SK-N-DZ (cell line): ENCODE measurements at places on chromosomes 4 and X.
A peak's percentile ranks its signal among the peaks of the same experiment; 100 is the strongest.

DNA sequence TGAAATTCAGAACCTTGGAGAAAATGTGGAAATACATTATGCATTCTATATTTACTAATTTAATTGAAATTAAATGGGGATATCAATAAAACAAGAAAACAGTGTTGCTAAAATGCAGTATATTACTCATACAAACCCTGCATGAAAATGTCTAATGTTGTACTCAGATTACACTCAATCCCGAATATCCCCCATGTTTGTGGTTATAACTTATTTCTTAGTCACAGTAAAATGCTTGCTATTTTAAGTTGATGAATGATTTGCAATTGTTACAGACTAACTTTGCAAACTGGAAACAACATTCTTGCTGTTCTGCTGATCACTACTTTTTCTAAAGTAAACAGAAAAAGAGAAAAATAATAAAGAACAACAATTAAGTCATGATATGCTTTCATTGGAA is 33.1 kb upstream of the ANXA10 start:
- no peak for DNase-seq

GRCh38 chrX:130085551-130086446 is 24.5 kb downstream of the ELF4 start:
- no peak for DNase-seq

- no peak for DNase-seq
Observed at GRCh38 chr4:70915036-70915815, 13.1 kb downstream of the MOB1B start.

DNA sequence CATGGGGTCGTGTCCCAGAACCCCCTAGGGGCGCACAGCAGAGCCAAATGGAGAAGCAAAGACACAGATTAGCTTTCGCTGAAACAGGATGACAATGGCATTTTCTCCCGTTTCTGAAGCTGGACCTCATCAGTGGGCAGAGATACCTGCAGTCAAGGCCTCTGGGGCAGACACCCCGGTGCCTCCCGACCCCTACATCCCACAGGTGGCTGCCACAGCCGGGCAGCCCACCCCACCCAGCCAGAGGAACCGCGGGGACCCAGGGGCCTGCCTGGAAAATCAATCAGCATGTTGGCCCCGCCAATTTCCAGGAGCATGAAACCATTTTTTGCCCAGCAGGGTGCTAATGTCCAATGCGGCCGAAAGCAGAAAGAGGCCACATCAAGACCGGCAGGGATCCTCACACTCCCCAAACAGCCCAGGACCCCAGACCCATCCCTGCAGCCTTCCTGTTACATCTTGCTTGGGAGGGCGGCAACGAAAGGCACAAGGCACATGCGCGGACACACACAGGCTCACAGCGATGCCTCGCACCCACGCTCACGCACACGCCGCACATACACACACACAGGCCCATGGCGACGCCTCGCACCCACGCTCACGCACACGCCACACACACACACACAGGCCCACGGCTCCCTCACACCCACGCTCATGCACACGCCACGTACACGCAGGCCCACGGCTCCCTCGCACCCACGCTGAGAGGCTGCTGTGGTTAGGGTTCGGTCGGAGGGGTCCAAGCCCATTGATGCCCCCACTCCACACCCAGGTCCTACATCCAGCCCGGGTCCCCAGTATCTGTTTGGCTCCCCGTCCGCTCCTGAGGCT is 130.6 kb upstream of the NKX1-1 start:
- no peak for DNase-seq

- DNase-seq = no peak
Observed at GRCh38 chr4:76036855-76037254, 985 bp upstream of the CXCL11 start.

GRCh38 chr4:140740422-140740821 is 15.8 kb downstream of the TBC1D9 start:
- no peak for DNase-seq

DNA sequence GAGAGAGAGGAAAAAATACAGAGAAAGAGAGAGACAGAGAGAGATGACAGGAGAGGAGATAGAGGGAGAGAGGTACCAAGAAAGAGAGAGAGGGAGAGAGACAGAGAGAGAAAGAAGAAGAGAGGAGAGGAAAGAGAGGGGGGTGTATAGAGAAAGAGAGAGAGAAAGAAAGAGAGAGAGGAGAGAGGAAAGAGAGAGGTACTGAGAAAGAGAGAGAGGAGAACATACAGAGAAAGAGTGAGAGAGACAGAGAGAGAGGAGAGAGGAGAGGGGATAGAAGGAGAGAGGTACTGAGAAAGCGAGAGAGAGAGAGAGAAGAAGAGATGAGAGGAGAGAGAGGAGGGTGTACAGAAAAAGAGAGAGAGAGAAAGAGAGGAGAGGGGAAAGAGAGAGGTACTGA is 269.4 kb downstream of the CRLF2 start:
- DNase-seq = no peak

GRCh38 chr4:2271279-2272025 is 9.5 kb upstream of the MXD4 start:
- no peak for DNase-seq

DNA sequence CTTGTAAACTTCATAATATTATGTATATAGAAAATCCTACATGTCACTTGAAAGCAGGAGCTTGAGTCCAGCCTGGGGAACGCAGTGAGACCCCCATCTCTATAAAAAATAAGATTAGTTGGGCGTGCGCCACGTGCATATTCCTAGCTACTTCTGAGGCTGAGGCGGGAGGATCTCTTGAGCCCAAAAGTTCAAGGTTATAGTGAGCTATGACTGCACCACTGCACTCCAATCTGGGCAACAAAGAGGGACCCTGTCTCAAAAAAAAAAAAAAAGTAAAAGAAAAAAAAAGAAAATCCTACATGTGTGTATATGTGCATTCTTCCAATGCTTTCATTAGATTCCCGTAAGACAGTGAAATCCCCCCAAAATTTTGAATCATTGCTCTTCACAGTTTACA is 1.7 kb downstream of the SEC31A start:
- DNase-seq = no peak

GRCh38 chrX:110180928-110181310 is 137.0 kb downstream of the AMMECR1 start:
- DNase-seq = no peak

GRCh38 chrX:13533726-13534125 is 35.7 kb upstream of the EGFL6 start:
- no peak for DNase-seq

DNA sequence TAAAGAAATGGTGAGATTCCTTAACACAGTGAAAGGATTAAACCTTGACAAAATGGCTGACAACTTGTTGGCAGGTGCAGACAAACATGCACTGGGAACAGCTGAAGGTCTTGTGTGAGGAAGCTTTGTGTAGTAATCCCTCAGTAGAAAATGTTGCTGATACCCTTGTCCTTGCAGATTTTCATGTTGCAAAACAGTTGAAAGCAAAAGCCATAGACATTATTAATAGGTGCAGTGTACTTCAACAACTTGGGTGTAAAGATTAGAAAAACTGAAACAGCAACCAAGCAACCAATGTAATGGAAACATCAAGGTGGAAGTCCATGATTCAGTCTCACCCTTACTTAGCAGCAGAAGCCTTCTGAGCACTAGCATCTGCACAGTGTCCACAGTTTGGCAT is 29.8 kb downstream of the UGT2B7 start:
- DNase-seq = no peak

- DNase-seq = no peak
Observed at GRCh38 chr4:102735582-102735981, 25.2 kb downstream of the MANBA start.

DNA sequence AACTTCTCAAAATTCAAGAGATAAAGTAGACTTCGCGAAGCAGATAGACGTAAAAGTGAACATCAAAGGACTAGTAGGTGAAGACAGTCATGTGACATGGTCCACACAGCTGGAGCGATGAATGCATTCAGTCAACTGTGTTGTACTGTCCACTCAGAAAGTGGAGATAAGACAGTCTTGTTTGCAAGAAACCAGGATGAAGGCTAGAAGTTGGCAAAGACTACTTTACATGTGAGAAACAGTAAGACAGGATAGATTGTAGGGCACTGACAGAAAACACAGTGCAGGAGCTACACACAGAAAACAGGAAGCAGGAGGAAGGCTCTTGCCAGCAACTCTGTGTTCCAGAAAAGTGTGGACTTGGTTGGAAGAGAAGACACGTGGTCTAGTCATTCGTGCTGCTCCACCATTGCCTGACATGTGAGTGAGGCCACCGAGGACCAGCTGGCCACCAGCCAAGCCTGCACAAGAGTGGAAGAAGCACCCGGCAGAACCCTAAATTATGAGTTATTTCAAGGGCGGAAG is 78.9 kb downstream of the FAT1 start:
- no peak for DNase-seq

DNA sequence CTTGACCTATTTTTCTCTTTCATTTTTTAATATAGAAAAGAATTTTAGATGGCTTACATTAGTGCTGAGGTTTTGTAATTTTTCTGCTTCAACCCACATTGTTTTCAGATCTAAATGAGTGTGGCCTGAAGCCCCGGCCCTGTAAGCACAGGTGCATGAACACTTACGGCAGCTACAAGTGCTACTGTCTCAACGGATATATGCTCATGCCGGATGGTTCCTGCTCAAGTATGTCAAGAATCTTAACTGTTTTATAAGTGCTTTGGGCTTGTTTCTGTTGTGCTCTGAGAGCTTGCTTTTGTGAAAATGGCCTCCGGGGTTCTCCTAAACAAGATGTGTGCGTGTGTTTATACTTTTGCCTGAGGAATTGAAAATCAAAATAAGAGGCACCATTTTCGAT is 41.6 kb downstream of the NPNT start:
- DNase-seq = no peak

DNA sequence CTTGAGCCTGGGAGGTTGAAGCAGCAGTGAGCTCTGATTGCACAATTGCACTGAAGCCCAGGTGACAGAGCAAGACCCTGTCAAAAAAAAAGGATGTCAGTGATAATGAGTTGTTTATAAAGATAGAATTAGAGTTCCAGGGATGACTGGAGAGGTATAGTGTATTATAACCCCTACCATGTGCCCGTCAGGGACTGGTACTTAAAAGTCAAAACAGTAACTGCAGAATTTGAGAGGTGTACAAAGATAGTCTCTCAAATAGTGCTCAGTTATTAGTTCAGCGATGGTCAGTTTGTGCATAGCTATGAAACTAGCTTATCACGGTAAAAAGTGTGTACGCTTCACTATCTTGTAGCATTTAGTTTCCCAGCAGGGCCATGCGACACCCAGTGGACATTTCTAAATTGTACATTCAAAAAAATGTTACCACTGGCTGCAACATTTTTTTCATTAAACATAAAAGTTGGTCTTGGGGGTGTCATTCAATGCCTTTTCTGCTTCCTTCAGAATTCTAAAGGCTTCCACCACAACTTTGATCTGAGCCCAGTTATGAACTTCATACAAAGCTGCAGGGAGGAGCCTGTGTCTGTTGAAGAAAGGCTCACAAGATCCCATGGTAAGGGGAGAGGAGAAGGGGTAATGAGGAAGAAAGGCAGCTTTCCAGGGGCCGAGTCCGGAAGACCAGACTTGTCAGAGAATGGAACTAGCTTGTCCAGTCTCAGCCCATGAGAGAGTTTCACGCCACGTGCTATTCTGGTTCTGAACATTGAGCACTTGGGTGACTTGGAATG is 9.2 kb upstream of the GYG2 start:
- DNase-seq = no peak

- DNase-seq = peak; percentile 58
Observed at GRCh38 chrX:153689654-153690465, 2.1 kb downstream of the SLC6A8 start.

DNA sequence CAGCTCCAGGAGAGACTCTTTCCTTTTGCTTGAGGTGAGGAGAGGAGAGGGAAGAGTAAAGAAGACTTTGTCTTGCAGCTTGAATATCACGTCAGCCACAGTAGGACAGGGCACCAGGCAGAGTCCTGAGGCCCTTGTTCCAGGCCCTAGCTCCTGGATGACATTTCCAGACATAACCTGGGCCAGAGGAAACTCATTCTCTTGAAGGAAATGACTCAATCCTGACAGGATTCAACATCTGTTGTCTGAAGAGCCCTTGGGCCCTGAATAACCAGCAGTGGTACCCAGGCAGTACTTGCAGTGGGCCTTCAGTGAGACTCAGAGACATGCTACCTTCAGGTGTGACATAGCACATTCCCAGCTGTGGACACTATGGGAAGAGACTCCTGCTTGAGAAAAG is 62.8 kb downstream of the FGF16 start:
- no peak for DNase-seq

DNA sequence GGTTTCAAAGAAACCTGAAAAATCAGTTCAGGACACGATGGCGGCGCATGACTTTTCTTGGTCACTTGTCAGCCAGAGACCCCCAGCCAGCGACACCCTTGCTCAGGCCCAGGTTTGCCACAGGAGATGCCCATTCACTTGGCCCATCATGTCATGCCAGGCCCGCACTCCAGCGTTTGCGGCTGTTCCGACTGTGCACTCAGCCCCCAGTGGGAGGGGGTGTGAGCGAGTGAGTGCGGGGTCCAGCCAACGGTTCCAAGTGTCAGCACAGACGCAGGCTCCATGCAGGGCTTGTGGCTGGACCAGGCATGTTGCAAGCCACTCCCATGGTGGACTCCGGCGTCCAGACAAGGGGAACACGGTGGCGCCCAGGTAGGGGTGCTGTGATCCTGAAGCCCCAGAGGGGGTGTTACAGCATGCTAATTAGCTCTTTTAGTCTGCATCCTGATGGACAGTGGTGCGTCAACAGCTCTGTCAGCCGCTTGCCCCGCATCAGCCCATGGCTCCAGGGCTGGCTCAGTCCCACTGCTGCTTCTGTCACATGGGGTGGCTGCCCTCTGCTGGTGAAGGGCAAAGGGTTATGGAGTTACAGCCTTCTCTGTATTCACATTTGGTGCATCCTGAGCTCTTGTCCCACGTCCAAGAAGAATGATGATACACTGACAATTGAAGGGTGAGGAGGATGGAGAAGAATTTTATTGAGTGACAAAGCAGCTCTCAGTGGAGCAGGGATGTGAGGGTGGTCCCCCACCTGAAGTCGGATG is 3.7 kb upstream of the MAEA start:
- DNase-seq = peak; percentile 27

GRCh38 chrX:79146640-79147390 is 2.3 kb downstream of the GPR174 start:
- no peak for DNase-seq

GRCh38 chrX:17046478-17047097 is 100.1 kb downstream of the REPS2 start:
- peak; percentile 71 for DNase-seq

DNA sequence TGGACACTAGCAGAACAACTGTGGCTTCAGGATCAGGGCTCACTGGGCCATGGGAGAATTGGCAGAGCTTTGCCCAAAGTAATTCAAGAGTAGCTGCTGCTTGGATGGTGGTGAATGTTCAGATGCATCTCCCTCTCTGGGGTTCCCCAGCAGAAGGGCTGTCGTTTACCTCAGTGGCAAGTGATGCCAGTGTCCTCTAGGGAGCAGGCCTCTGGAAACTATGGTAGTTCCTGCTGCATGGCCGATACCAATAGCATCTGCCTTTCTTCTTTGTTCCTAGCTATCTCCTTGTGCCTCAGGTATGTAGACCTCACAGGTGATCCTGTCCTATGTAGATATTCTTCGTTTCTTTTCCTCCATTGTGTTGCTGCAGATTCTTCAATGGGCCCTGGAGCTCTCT is 26.4 kb downstream of the HMGB2 start:
- DNase-seq = no peak

DNA sequence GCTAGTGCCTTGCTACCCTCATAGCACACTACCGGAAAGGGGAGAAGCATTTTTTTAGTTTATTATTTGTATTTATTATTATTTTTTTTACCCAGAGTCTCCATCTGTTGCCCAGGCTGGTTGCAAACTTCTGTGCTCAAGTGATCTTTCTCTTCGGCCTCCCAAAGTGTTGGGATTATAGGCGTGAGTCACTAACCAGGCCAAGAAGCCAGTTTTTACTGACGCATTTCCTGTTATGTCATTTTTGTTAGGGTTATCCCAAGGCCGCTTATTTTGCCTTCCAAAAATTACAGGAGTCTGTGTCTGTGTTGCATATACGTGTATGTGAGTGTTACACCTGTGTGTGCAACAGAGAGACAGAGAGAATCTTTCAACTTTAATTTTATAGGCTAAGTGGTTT is 404.5 kb downstream of the GBA3 start:
- no peak for DNase-seq
